ENCODE measurements at places on chromosomes 5 and 9.

GRCh38 chr5:166436872-166437271 is 1854.6 kb upstream of the WWC1 start:
- no peak for DNase-seq

GRCh38 chr9:71758277-71758676 is 10.0 kb downstream of the CEMIP2 start:
- no peak for DNase-seq

- no peak for DNase-seq
Measured at GRCh38 chr9:76373173-76373783, 20.9 kb downstream of the RFK start.

DNA sequence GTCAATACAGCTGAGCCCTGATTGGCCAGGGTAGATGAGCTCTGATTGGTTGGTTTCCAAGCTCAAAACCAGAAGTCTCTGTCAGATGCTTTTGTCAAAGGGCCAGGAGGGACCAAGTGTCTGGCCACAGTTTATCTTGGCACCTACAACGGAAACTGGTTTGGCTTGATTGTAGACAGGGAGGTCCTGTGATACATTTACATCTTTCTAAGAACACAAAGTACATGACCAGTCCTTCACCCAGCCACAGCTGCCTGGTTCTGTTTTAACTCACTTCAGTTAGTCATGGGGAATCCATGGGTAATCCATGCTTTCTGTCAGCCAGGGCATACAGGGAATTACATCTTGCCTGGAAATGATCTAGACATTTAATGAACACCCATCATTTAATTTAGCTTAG is 171.2 kb downstream of the SLC12A2 start:
- DNase-seq: no peak

DNA sequence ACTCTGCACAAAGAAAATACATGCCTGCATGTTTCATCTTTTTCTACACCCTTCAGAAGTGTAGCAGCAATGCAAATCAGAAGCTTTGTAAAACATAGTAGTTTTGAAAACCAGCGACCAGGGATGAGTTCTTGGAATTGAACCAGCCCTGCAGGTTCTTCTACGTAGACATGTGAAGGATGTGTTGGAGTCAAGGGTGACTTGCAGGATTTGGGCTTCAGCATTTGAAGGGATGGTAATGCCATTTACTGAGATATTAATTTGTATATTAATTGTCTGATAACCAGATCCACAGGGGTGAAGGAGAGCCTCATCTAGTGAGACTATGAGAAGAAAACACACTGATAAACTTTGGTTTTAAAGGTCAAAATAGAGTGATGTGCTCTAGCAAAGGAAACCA is 72.4 kb downstream of the KIAA1958 start:
- no peak for DNase-seq

- DNase-seq: no peak
Measured at GRCh38 chr9:96651626-96652025, 3.5 kb downstream of the PRXL2C start.

DNA sequence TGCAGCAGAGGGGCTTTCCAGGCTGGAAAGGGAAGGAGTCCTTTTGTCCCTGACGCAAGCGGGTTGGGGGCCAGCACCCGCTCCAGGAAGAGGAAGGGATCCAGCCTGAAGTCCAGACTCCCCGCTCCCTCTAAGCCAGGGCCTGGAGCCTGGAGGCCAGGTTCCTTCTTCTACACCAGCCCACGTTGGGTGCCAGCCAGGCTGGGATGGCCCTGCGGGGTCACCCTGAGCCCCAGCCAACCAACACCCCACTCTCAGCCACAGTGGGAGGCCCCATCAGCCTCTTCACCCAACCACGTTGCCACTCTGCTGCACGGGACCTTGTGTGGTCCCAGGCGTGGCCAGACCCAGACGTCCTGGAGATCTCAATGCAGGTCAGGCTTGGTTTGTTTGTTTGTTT is 970 bp upstream of the FUT7 start:
- DNase-seq: no peak

DNA sequence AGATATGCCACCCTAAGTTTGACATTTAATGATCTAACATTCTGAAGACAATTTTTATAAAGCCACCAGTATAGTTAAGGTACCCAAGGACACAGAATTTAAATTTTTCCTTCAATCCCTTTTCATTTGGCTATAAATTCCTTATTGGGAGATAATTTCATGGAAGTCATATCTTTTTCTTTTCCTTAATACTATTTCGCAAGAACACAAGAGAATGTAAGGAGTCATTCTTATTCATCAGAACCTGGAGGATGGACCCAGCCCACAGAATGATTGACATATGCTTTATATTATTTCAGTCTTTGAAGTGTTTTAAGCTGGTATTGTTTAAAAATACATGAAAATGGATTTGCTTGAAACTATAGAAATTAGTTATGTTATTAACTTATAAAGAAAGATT is 79.6 kb downstream of the DROSHA start:
- DNase-seq: no peak

DNA sequence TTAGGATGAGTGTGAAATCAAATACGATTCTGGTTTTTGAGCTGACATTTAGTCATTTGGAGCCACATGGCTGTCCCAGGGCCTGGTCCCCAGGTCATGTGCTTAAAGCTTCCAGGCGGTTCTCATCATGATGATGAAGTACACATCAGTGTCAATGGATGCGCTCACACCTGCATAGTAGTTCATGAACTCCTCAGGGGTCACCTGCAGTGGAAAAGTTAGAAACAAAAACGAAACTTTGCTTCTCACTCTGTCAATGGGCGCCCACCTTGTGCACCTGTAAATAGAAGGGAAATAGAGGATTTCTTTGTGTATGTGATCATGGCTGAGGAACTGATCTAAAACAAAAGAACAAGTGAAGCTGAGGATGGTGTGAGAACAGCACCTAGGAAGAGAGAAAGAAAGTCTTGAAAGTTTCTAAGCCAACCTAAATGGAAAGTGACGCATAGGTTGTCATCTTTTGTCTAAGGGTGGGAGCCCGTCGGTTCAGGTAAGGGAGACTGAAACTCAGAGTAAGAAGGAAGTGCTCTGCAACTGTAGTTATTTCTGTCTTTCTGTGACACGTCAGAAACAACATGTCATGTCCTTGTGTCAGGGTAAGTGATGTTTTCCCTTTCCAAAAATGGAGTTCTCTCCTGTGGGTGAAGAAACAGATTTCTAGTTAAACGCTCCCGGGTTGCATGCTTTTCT is 33.8 kb downstream of the CAPSL start:
- DNase-seq: no peak

GRCh38 chr9:84502066-84502465 is 161.5 kb upstream of the SLC28A3 start:
- DNase-seq: no peak

GRCh38 chr5:168877132-168877892 is 298.1 kb upstream of the PANK3 start:
- no peak for DNase-seq

DNA sequence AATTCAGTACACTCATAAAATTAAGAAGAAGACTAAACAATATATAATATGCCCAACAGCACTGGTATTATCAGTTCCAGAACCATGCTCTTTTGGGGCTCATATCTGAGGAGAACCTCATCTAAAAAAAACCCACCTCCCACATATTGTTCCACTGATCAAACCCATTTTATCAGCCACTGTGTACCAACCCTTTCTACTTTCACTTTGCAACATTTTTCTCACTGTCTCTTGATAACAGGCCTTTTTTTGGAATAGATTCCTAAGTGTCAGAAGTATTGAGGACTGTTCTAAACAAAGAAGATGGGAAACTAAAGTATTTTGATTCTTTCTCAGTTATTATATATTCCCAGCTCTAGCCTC is 173.2 kb downstream of the GABRB2 start:
- DNase-seq: no peak

GRCh38 chr5:149237662-149238061 is 34.0 kb upstream of the AFAP1L1 start:
- no peak for DNase-seq

GRCh38 chr5:121968910-121969607 is 7.3 kb downstream of the SRFBP1 start:
- no peak for DNase-seq

DNA sequence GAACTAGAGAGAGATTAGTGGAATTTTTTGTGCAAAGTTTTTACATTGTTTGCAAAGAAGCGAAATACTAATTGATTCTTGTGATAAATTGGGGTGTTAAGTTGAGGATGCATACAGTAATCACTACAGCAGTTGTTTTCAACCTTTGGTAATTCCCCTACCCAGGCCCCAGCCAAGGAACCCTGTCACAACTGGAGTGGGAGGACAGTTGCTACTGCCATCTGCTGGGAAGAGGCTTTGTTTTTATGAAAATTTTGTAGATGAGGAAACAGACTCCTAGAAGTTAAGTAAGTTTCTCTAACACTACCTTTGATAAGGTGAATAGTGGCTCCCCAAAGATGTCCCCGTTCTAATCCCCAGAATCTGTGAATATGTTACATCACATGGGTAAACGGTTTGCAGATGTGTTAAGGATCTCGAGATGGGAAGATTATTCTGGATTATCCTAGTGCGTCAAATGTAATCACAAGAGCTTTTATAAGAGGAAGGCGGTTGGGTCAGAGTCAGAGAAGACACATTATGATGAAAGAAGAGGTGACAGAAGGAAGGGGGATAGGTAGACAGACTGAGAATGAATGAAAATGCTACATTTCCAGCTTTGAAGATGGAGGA is 34.0 kb upstream of the PPP1R2B start:
- no peak for DNase-seq

GRCh38 chr9:114225561-114226212 is 70.3 kb downstream of the COL27A1 start:
- DNase-seq: no peak

DNA sequence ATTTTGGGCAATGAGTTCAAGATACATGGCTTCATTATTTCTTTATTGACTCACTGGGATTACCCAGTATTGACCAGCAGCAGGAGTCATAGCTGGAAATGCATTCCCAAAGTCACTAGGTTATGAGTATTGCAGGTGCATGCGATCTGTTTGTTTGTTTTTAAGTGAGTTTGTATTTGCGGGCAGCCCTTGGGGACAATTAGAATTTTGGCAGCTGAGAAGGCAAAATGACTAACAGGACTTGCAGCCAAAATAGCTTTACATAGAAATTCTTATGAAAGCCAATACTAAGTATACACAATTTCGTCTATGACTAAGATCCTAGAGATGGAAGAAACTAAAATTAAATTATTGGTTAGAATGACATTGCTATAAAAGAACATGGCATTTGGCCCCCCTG is 18.1 kb upstream of the RGMB start:
- DNase-seq: no peak

- no peak for DNase-seq
Measured at GRCh38 chr9:114791736-114792135, 14.1 kb downstream of the TNFSF15 start.

DNA sequence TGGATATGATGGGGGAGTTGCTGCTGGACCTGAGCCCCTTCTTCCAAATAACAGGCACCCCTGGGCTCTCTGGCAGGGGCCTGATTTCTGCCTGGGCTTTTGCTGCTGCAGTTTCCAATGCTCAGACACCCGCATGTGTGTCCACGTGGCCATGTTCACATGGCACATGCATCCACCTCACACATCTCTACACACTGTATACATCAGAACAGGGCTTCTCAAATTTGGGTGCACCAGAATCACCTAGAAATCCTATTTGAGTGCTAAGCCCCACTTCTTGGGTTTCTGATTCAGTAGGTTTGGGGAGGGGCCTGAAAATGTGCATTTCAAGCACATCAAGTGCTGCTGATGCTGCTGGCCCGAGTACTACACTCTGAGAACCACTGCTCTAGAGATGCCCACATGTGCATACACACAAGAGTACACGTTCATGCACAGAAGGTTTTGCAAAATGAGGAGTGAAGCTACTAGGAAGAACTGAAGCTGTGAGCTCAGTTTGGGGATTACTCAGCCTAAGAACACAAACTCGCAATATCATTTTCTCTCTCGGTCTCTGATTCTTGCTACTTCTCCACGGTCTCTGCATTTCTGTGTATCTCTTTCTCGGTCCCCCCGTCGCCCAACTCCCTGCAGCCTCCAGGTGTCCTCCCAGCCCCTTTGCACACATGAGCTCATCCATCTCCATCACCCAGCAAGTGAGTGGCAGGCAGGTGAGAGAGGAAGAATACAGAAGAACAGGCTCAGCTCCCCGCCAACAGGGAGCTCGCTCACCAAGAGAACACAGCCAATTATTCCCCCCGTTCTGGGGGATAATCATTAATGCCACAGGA is 97.0 kb downstream of the PCDH1 start:
- no peak for DNase-seq

- DNase-seq: no peak
Measured at GRCh38 chr5:56037531-56038010, 42.8 kb upstream of the IL6ST start.

GRCh38 chr9:106816524-106816923 is 46.4 kb upstream of the ZNF462 start:
- DNase-seq: no peak

- no peak for DNase-seq
Measured at GRCh38 chr5:158382473-158382872, 523.5 kb upstream of the CLINT1 start.

DNA sequence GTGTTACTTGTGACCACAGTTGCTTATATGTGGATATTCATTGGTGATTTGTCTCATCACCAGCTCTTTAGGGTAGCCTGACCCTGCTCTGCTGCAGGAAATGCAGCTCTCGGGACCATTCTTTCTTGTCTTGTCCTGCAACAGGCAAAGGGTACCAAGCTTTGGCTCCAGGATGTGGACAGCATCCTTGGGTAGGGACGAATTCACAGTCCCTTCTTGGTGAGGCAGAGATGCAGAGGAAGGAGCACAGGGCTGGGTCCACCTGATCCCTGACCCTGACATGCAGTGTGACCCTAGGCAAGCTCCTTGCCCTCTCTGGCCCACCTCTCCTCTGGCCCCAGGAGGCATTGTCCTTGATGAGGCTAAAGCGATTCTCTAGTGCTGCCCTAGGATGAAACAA is 37.0 kb upstream of the SYNPO start:
- no peak for DNase-seq

- DNase-seq: no peak
Measured at GRCh38 chr9:12643686-12644085, 49.5 kb upstream of the TYRP1 start.

DNA sequence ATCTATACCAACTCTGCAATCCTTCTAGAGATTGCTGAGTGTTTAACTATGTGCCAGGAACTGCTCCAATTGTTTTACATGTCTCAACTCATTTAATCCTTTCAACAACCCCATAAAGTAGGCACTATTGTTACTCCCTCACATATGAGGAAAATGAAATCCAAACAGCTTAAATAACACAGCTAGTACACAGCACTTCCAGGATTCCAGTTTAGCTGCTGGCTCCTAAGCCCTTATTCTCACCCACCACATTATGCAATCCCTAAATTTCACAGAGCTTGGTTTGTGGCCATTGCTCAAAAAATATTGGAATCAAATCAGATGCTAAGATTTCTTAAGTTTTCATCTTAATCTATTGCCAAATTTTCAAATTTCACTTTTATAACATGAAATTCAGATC is 84.9 kb downstream of the PRELID2 start:
- no peak for DNase-seq

- DNase-seq: no peak
Measured at GRCh38 chr5:59221769-59222168, 638.9 kb downstream of the RAB3C start.

- DNase-seq: no peak
Measured at GRCh38 chr9:9855177-9856078, 757.4 kb downstream of the PTPRD start.

- DNase-seq: no peak
Measured at GRCh38 chr9:128211186-128211980, 8.2 kb downstream of the DNM1 start.

GRCh38 chr9:134570151-134570621 is 71.4 kb upstream of the COL5A1 start:
- DNase-seq: no peak

GRCh38 chr5:32233696-32234447 is 59.8 kb upstream of the GOLPH3 start:
- DNase-seq: no peak
